Right lung (tissue), 10 donors: ENCODE measurements at places on chromosomes 3 and 15. TPM values are rescaled to one million over a fixed set of nuclear protein-coding genes. Genes with fewer than 3 reads are reported as not detected.

Gene CPEB1
- 2.8 TPM for polyA plus RNA-seq

Gene RETNLB
- not detected for polyA plus RNA-seq

Gene DGKG
- polyA plus RNA-seq, result 2.7 TPM

Gene PBRM1
- polyA plus RNA-seq, result 65.2 TPM

Gene C15orf61
- polyA plus RNA-seq, result 5.9 TPM

Gene GOLGA6A
- polyA plus RNA-seq, result 0.86 TPM

Gene ACP3
- 5.4 TPM for polyA plus RNA-seq

Gene TUSC7
- polyA plus RNA-seq, result not detected

Gene KNG1
- 4.1 TPM for polyA plus RNA-seq

Gene VPS13C
- 61.1 TPM for polyA plus RNA-seq

Gene SUCNR1
- polyA plus RNA-seq, result 0.14 TPM

Gene RBP2
- polyA plus RNA-seq, result 0.96 TPM

Gene CHRD
- polyA plus RNA-seq, result 15.3 TPM

Gene HHLA2
- 1.6 TPM for polyA plus RNA-seq

Gene JAGN1
- polyA plus RNA-seq, result 38.7 TPM

Gene USP19
- 49.7 TPM for polyA plus RNA-seq

Gene SCAANT1
- 2.7 TPM for polyA plus RNA-seq

Gene HCLS1
- polyA plus RNA-seq, result 8.7 TPM

Gene SLC38A3
- 8.9 TPM for polyA plus RNA-seq

Gene UQCC5
- 24.3 TPM for polyA plus RNA-seq

Gene NAA80
- polyA plus RNA-seq, result 10.2 TPM

Gene MCTP2
- 27.9 TPM for polyA plus RNA-seq

Gene CCR3
- polyA plus RNA-seq, result 0.21 TPM

Gene MYH15
- polyA plus RNA-seq, result 0.51 TPM

Gene PGBD4
- 1.9 TPM for polyA plus RNA-seq

Gene DTX3L
- 22.2 TPM for polyA plus RNA-seq

Gene TRPC1
- polyA plus RNA-seq, result 19.0 TPM

Gene RLBP1
- not detected for polyA plus RNA-seq

Gene MOBP
- 0.26 TPM for polyA plus RNA-seq

Gene TRANK1
- polyA plus RNA-seq, result 29.5 TPM

Gene CNBP
- polyA plus RNA-seq, result 446 TPM

Gene PATL2
- polyA plus RNA-seq, result 1.4 TPM

Gene CHRNA7
- 19.1 TPM for polyA plus RNA-seq

Gene ADGRG7
- not detected for polyA plus RNA-seq

Gene MESD
- 41.3 TPM for polyA plus RNA-seq

Gene TMEM212
- 0.80 TPM for polyA plus RNA-seq

Gene EFHB
- polyA plus RNA-seq, result 3.6 TPM

Gene LMAN1L
- not detected for polyA plus RNA-seq

Gene GOLGA6B
- 1.6 TPM for polyA plus RNA-seq

Gene IL17RB
- 9.5 TPM for polyA plus RNA-seq

Gene CYP1A2
- 0.44 TPM for polyA plus RNA-seq

Gene CCDC80
- polyA plus RNA-seq, result 68.1 TPM

Gene SERINC4
- not detected for polyA plus RNA-seq

Gene SCN11A
- 0.88 TPM for polyA plus RNA-seq

Gene CATSPER2
- 8.9 TPM for polyA plus RNA-seq

Gene IL5RA
- 4.6 TPM for polyA plus RNA-seq

Gene FGF12
- polyA plus RNA-seq, result 5.7 TPM

Gene FBLN2
- polyA plus RNA-seq, result 24.9 TPM

Gene ISLR2
- polyA plus RNA-seq, result 8.8 TPM
